Activated CD4-positive, alpha-beta T cell treated with anti-CD3 and anti-CD28 coated beads, Interleukin-2, Interleukin-4, amounts not matched to agents 100 ng/mL and 50 ng/mL, durations not matched to agents 16 hours and 8 hours (primary cell): ENCODE measurements at places on chromosomes 1 and 21.
A peak's percentile ranks its signal among the peaks of the same experiment; 100 is the strongest.

- no peak for DNase-seq
These were observed 3.3 kb upstream of the KNCN start for GRCh38 chr1:46554597-46555381.

GRCh38 chr1:2526824-2527555 is 594 bp upstream of the PANK4 start:
- DNase-seq: peak; percentile 74

DNA sequence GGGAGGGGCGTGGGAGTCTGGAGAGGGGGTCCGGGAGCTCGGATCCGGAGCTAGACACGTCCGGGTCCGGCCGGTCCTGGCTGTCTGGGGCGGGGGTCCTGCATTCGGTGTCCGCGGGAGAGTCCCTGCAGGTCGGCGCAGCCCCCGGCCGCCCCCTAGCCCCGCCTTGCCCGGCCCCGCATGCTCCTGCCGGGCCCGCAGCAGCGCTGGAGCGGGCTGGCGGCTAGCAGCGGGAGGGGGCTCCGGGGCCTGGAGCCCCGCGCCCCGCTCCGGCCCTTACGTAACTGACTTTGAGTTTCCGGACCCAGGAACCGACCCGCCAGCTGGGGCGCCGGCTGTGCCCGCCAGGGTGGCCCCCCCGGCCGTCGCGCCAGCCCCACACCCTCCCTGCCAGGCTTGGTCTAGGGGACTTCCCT is 26.9 kb upstream of the EPB41 start:
- DNase-seq: no peak

GRCh38 chr21:25464275-25464674 is 143.0 kb downstream of the MRPL39 start:
- peak; percentile 83 for DNase-seq

DNA sequence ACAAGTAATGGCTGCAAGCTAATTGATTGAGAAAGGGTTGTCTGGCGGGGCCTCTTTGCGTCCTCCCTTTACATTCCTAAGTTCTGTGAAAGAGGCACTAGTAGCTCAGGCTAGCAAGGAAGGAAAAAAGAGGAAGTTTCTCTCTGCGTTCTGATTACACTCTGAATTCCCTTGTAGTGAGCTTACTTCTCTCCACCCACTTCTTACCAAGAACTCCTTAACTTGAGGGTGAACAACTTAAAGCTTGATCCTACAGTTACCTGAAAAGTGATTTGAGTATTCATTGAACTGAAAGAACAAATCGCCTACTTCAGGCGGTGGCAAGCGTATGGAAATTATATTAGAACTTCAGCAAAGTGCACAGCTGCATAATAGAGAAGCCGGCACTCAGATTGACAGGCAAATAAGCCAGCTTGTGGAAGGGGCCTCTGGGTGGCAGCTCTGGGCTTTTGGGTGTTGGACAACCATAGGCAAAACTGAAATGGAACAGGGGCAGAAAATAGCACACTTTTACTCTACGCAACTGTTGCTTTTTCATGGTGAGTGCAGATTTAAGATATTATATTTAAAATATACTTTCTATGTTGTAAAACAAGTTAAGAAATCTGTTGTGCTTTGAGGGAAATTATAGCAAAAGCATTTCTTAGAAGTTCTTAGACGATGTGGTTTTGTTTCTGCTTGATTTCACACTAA is 464.5 kb downstream of the USP25 start:
- DNase-seq: peak; percentile 4
